Naive thymus-derived CD4-positive, alpha-beta T cell (primary cell): ENCODE measurements at places on chromosomes 12 and 14. TPM values are rescaled to one million over a fixed set of nuclear protein-coding genes. Genes with fewer than 3 reads are reported as not detected.

The GLTP gene
- polyA plus RNA-seq: 30.0 TPM

The GYS2 gene
- not detected for polyA plus RNA-seq

- DNase-seq: no peak
- no peaks in the 10 kb centered on the region for H3K4me1 ChIP-seq
- no peaks in the 10 kb centered on the region for H3K27me3 ChIP-seq
- H3K4me3 ChIP-seq: no peak overlapping the region
Measured at GRCh38 chr12:38629064-38629463, 276.3 kb downstream of the CPNE8 start.

- no peak overlapping the region for H3K27ac ChIP-seq
- H3K4me1 ChIP-seq: no peaks in the 10 kb centered on the region
- DNase-seq: no peak
- no peaks in the 10 kb centered on the region for H3K36me3 ChIP-seq
- no peaks in the 10 kb centered on the region for H3K27me3 ChIP-seq
Measured at GRCh38 chr12:116026346-116026745, 251.1 kb downstream of the MED13L start.

DNA sequence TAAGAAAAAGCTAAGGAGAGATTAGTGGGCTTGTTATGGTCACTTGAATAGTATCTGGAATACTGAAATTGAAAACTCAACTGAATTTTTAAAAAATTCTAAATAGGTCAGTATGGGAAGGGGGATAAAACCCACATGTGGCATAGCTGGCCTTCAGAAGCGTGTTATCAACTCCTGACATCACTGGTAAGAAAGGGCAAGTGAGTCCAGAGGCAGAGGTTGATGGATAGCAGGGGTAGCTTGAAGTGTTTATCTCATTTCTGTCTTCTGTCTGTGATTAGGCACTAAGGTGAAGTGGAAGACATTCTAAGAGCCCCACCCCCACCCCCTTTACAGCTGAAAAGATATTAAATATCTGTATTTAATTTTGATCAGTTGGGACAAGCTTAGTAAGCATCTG, 261.4 kb upstream of the TMTC1 start:
- H3K4me3 ChIP-seq: no peak overlapping the region
- H3K27me3 ChIP-seq: no peaks in the 10 kb centered on the region
- no peaks in the 10 kb centered on the region for H3K36me3 ChIP-seq
- H3K27ac ChIP-seq: no peak overlapping the region
- no peak for DNase-seq
- no peaks in the 10 kb centered on the region for H3K4me1 ChIP-seq

The SOX5 gene
- polyA plus RNA-seq: not detected

- H3K4me3 ChIP-seq: no peak overlapping the region
- H3K36me3 ChIP-seq: no peaks in the 10 kb centered on the region
- H3K4me1 ChIP-seq: no peaks in the 10 kb centered on the region
- DNase-seq: no peak
- peaks cover 17% of the 10 kb centered on the region for H3K27me3 ChIP-seq
- H3K27ac ChIP-seq: no peak overlapping the region
Measured at GRCh38 chr12:106137530-106138356, 1.0 kb downstream of the NUAK1 start.

GRCh38 chr12:128265566-128265965, 1.4 kb upstream of the TMEM132C start:
- H3K36me3 ChIP-seq: no peaks in the 10 kb centered on the region
- no peaks in the 10 kb centered on the region for H3K27me3 ChIP-seq
- no peaks in the 10 kb centered on the region for H3K4me1 ChIP-seq
- H3K4me3 ChIP-seq: no peak overlapping the region

The NTF3 gene
- not detected for polyA plus RNA-seq

The KRT77 gene
- 0.10 TPM for polyA plus RNA-seq
